ENCODE measurements at places on chromosomes 1 and 21.

DNA sequence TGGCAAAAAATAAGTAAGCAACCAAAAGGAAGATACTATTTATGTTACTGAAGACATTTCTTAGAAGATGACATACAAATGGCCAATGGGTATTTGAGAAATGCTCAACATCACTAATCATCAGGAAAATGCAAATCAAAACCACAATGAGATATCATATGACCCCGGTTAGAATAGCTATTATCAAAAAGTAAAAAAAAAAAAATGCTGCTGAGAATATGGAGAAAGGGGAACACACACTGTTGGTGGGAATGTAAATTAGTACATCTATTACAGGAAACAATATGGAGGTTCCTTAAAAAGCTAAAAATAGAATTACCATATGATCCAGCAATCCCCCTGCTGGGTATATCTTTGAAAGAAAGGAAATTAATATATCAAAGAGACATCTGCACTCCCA is 34.3 kb upstream of the CREG1 start:
- DNase-seq: no peak

GRCh38 chr1:2274231-2274928 is 46.3 kb downstream of the SKI start:
- DNase-seq: no peak

GRCh38 chr1:179017383-179018326 is 8.0 kb upstream of the FAM20B start:
- DNase-seq: no peak

- DNase-seq: no peak
Observed at GRCh38 chr1:31400393-31400792, 12.6 kb upstream of the SERINC2 start.

DNA sequence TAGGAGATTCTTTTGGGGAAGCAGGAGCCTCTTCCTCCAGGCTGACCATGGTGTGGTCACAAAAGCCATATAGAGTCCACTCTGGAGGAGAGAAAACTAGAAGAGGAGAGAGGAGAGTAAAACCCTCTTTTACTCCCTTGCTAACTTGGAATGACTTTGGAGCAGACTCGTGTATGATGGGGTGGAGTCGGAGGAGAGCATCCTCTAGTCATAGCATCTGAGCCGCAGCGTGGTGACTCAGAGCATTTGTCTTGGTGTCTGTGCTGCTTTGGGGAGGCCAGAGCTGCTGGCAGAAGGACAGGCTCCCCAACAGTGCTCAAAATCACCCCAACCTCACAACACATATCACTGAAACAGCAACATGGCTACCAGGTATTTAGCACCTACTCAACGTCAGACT is 11.1 kb downstream of the HTR6 start:
- no peak for DNase-seq

- no peak for DNase-seq
Observed at GRCh38 chr1:15453734-15454133, 2.8 kb upstream of the CELA2A start.

DNA sequence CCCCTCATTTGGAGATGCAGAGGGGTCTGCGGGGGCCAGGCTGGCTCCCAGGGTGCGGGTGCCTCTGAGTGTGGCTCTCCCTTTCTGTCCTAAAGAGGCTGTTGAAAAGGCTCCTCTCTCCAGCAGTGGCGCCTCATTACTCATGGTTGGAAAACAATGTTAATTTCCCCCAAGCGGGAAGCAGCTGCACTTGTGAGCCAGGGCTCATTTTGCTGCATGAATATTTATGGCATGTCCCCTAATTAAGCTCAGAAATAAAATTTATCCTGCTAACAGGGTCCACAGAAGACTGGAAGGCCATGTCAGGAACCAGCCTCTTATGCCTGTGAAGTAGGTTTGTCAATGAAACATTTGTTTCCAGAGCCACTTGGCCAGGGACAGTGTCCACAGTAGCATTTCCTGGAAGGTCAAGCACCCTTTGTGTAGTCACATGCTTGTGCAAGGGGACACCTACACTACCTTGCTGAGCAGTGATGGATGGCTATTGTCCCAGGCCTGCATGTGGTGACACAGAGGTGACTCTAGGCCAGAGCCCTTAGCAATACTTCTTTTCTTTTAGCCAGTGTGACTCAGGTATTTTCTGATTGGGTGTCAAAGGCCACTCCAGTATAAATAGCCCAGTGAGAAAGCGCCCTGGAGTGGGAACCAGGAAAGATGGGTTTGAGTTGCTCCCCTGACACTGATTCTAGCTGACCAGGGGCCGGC is 259.0 kb downstream of the FOXD2 start:
- DNase-seq: no peak

- DNase-seq: no peak
Observed at GRCh38 chr1:214028095-214028494, 40.3 kb downstream of the PROX1 start.

DNA sequence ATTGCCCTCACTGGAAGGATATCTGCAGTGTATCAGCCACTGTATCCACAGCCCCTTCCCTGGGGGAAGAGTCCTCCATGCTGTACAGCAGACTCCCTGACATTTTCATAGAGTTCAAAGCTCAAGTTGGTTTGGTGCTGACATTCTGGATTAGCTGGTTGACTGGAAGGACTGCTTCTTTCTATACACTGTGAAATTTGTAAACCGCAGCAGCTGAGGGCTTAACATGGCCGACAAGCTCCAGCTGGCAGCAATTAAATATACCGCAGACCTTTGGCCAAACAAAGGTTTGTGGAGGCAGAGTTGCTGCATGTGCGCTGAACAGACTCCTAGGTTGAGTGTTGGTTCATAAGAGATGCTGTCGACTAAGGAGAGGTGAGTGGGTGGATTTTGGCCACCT is 126.4 kb downstream of the DHRS3 start:
- no peak for DNase-seq

DNA sequence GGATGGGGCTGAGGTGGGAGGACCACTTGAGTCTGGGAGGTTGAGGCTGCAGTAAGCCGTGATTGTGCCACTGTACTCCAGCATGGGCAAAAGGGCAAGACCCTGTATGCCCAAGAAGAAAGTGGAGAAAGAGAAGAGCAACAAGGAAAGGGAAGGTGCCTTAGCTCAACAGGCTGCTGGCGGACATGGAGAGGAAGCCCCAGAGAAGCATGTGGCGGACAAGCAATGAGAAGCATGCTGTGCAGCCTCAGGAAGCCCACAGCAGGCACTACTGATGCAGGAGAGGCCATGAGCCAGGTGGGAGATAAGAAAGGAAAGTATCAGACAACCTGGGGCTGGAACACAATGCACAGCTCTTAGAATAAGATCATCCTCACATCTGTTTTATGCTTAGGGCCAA is 32.6 kb upstream of the GNG4 start:
- no peak for DNase-seq

DNA sequence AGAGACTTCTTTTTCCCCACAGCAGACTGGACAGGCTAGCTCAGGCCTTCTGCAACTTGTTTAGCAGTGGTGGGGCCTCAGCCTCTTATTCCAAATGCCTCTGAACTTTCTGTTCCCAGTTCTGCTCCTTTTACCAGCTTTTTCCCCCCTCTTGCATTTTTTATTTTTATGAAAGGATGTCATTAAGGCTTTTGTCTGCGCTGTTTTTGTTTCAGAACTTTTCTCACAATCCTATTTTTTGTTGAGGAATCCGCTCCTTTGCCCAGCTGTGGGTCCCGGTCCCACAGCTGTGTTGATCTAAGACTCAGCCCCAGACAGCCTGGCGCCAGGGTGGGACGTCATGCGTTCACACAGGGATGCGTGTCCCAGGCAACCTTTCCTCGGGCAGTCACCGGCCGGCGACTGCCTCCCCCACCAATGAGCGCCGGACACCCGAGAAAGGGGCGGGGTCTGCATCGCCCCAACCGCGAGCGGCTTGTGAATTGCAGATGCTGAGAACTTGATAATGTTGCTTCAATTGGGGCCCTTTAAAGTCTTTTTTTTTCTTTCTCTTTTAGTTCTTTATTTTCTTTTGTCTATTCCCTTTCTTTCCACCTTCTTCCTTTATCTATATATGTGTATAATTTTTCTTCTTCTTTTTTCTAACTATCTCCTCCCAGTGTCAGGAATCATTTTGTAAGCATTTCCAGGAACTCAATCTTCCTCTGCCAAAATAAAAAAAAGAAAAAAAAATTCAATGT is 3.0 kb upstream of the ID3 start:
- peak; percentile 98 for DNase-seq

DNA sequence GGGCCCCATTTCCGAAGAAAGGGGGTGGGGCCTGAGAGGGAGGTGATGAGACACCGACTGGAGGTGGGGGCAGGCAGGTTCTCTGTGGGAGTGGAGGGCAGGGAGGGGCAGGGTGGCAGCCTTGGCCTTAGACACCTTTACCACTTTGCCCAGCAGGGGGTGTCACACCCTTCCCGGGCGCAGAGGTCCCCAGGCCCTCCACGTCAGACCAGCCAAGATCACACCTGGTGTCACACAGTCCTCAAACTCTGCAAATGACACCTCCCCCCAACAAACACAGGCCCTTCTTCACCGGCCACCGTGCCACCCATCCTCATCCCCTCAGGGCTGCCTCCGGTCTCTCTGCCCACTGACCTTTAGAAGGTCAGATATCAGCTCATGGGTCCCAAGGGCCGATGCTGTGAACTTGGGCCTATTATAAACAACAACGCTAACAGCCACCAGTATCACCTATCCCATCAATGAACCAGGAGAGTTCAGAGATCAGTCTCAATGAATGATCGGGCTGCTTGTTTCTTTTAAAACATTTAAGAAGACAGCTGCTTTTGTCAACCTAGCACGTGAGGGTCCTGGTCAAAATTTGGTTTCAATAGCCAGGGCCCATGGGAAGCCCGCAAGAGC is 103.9 kb downstream of the CASZ1 start:
- DNase-seq: no peak

GRCh38 chr21:45262616-45263015 is 25.1 kb downstream of the POFUT2 start:
- DNase-seq: peak; percentile 77

- DNase-seq: no peak
Observed at GRCh38 chr1:226350519-226350865, 41.5 kb upstream of the LIN9 start.

DNA sequence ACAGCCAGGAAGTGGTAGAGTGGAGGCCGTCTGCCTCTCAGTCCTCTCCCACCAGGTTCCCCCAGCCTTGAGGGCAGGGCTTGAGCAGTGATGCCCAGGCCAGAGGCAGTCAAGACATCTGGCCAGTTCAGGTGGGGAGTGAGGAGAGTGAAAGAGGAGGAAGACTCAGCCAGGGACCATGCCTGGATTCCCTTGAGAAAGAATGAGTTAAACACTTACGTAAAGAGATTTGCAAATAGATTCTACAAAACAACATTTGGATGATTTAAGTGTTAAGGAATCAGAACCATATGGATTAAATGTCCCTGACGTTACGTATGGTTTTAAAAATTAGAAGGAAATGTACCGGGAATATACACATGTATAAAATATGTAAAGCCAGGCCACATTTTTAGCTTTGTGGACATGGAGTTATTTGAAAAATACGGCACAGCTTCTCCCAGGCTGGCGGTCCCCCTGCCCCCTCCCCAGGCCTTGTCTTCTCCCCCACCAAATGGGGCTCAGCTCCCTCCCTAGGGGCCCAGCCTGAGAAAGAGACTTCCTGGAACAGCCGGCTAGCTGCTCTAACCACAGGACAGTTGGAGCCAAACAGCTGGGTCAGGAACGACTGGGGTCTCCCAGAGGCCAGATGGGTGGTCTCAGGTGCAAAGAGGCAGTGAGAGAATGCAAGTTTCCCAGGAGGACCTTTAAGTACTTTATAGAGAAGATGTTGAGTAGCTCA is 188.3 kb upstream of the EDN2 start:
- no peak for DNase-seq

DNA sequence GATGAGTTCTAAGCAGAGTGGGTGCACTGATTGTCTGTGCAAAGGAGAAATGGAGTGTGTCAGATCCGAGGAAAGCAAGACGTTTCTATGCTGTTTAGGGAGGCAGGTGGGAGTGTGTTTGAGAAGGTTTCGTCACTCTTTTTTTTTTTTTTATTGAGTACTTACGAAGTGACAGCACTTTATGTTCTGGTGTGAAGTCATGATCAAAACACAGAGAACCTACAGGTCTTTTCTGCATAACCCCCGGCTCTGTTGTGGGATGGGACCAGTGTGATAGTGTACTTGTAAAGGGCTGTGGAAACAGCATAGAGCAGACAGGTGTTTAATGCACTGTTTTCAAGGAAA is 26.7 kb downstream of the MIA3 start:
- DNase-seq: no peak

- DNase-seq: no peak
Observed at GRCh38 chr1:1086911-1087341, 12.8 kb upstream of the RNF223 start.

DNA sequence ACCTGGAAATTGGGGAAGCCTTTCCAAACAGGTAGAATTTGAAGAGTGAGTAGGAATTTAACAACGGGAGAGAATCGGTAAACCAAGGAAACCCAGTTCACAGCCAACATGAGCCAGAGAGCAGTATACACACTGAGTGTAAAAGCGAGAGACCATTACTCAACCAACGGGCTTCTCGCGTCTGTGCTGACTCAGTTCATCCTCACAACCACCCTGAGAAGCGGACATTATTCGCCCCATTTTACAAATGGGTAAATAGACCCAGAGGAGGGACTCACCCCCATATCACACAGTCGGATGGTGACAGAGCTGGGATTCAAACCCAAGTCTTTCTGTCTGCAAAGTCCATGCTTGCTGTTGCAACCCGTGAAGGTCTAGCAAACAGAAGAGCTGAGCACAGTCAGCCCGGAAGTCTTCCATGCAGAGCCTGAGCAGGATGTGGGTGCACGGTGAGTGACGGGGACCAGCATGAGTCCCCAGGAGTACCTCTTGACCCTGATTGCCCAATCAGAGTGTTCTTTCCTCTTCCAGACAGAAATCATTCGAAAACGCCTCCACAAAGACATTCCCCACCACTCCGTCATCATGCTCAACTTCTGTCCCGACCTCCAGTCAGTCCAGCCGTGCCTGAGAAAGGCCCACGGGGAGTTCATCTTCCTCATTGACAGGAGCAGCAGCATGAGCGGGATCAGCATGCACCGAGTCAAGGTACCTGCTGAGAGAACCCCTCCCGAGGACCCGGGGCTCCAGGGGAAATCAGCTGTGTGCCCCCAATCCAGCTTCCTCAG is 32.3 kb downstream of the VWA5B1 start:
- no peak for DNase-seq

DNA sequence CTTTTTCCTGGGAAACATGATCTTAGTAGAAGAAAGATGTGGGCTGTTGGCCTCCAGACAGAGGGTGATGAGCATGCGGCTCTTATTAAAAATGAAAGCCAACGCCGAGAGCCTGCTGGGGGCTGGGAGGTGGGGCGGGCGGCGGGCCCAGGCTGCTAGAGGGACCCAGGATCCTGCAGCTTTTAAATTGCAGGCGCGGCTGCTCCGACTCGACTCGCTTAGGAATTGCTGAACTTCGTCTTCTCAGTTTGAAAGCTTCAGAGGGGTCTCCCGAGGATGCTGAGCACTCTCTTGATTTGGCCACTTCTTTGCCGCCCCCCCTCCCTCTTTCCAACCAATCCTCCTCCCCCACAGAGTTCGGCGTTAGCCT is 1.2 kb downstream of the AGPAT3 start:
- no peak for DNase-seq

GRCh38 chr1:53526451-53527101 is 67.4 kb downstream of the DMRTB1 start:
- no peak for DNase-seq

DNA sequence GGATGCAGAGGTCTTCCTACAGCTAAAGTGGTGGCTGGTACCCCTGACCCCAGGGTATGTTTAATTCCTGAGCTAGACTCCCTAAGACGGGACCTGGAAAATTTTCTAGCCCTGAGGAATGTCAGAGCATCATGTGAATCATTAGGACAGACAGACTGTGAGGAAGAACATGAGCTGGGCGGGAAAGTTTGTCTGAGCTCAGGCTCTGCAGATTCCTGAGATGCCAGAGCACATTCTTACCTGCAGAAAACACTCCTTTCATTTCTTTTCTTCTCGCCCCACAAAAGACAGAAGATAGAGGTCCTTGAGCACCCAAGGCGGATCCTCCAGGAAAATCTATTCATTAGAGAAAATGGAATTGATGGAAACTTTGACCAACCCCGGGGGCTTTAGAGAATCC is 6.5 kb downstream of the CAPN2 start:
- no peak for DNase-seq
